ENCODE measurements at places on chromosomes 13 and 19.

- no peak for DNase-seq
These were observed 515 bp downstream of the UFM1 start for GRCh38 chr13:38350114-38350617.

DNA sequence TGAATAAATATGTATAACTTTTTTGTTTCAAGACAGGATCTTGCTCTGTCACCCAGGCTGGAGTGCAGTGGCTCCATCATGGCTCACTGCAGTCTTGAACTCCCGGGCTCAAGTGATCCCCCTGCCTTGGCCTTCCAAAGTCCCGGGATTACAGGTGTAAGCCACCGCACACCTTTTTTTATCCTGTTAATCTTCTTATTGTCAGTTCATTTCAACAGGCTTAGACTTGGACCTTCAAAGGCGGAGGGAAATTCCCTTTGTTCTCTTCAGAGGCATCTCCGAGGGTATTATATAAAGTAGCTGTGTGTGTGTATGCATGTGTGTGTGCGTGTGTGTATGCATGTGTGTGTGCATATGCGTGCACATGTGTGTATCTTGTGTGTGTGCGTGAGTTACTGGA is 35.0 kb downstream of the SUGP2 start:
- no peak for DNase-seq

DNA sequence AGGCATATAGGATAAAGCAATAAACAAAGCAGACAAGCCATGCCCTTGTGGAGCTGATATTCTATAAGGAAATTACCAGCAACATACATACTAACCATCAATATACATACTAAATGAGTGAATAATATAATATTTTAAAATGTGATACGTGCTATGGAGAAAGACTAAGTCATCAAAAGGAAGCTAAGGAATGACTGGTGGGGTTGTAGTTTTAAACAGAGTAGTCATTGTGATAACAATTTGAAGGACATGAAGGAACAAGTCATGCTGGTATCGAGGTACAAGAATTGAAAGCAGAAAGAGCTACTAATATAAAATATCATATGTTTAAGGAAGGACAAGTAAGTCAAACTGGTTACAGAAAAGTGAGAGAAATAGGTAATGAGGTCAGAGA is 894.9 kb upstream of the PCDH9 start:
- no peak for DNase-seq

GRCh38 chr13:113186061-113186900 is 22.2 kb downstream of the PCID2 start:
- DNase-seq: no peak

- DNase-seq: no peak
These were observed 1017.6 kb downstream of the PCDH9 start for GRCh38 chr13:66212511-66212910.

- peak; percentile 57 for DNase-seq
These were observed 1.1 kb downstream of the ZNF836 start for GRCh38 chr19:52170304-52170703.

DNA sequence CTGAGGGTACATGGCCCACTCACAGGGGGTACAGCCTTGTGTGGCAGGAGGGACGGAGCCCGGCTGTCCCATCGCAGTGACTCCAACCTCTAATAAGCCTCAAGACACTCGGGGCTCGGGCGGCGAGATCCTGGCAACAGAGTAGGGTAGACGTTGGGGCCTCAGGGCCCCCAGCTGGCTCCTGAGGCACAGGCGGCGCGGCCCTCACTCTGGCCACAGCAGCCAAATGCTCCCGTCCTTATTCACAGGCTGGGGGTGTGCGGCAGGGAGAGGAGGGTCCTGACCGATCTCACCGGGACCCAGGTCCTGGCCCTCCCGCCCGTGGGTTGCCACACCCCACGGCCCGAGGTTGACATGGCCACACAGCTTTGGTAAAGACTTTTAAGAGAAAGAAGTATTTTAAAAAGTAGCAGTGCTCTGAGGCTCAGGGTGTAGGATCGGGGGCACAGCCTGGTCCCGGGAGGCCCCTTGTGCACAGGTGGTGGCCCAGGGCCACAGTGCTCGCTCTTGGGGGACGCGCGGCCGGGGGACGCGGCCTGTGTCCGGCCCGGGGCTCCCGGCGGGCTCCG is 7.6 kb downstream of the SLC39A3 start:
- DNase-seq: no peak

- no peak for DNase-seq
These were observed 68.9 kb downstream of the FGF9 start for GRCh38 chr13:21739771-21740170.

DNA sequence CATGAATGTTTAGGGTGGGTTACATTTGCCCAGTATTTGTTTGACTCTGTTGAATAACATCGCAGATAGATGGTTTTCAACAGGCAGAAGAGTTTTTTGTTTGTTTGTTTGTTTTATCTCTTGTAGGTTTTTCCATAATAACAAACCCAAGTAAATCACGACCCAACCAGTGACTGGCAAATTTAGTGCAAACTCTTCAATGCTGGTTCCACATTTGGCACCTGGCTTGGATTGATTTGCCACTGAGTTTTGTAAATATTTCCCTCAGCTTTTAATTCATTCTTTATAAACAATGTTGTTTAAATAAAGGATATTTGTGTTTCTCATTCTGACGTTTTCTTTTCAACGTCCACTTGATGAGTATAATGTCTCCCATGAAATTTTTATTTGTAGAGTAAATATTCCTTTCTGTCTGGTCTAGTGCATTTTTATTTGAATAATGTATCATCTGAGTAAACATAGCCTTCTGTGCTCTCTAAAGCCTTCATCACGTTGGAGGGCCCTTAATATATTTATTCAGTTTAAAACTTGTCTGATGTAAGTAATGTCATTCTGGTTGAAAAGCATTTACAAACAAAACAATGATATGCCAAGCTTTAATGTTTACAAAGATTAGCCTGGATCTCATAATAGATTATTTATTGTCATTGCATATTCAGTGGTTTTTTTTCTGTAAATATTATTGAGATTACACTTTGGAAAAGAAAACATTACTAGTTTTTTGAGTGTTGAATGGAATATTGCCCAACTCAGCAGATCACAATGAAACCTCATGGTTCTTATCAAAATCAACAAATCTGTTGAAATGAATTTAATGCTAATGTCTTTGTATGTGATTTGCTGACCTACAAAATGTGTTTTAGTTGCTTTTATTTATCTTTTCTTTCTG is 90.4 kb upstream of the PEG3 start:
- no peak for DNase-seq

GRCh38 chr19:51742789-51743188 is 8.9 kb downstream of the FPR1 start:
- DNase-seq: no peak

- DNase-seq: no peak
These were observed 55.8 kb upstream of the KLF2 start for GRCh38 chr19:16268676-16269319.

DNA sequence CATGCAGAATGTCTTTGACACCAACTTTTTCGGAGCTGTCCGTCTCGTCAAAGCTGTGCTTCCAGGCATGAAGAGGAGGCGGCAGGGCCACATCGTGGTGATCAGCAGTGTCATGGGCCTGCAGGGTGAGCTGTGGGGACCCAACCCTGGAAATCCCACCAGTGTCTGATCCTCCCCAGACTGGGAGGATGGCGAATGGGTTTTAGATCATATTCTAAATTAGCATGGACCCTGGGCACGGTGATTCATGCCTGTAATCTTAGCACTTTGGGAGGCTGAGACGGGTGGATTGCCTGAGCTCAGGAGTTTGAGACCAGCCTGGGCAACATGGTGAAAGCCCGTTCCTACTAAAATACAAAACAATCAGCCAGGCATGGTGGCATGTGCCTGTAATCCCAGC is 5.5 kb downstream of the RDH8 start:
- no peak for DNase-seq

- peak; percentile 7 for DNase-seq
These were observed 16.0 kb downstream of the SPATA13 start for GRCh38 chr13:24176351-24177101.

- no peak for DNase-seq
These were observed 149.6 kb downstream of the UGGT2 start for GRCh38 chr13:95903569-95903968.

DNA sequence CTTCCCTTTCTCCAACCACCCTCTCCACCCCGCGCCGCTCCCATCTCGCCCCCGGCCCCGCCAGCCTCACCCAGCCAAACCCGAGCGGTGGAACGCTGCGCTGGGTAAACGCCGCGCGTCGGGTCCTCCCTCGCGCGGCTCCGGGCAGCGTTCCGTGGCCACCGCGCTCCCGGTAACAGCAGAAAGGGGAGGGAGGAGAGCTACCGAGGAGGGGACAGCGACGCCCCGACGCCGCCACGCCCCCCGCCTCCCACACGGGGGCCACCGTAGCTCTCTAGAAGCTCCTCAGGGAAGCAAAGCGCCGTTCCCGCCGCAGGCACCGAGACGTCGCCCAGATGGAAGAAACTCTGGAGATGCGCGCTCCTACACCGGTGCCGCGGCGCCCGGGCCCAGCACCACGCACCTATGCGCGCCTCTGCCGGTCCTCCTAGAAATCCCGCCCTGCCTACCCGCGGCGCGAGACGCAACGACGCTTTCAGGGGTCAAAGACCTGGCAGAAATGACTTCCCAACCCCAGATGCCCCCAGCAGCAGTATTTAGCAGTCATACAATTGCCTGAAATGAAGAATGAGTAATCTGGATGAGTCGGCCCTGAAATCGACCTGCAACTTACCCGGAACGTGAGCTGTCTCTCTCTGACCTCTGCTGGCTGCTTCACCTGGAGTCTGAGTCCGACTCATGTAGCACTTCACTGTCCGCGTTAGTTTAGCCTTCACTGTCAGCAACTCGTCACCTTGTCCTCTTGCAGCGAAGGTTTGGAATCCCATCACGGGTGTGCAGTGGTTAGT is at the start of gene RUBCNL:
TSS of gene RUBCNL (minus strand) at position 189 of the 788 bp plus-strand sequence. CDS start 14,777 bp downstream, outside the sequence.
- DNase-seq: peak; percentile 85

DNA sequence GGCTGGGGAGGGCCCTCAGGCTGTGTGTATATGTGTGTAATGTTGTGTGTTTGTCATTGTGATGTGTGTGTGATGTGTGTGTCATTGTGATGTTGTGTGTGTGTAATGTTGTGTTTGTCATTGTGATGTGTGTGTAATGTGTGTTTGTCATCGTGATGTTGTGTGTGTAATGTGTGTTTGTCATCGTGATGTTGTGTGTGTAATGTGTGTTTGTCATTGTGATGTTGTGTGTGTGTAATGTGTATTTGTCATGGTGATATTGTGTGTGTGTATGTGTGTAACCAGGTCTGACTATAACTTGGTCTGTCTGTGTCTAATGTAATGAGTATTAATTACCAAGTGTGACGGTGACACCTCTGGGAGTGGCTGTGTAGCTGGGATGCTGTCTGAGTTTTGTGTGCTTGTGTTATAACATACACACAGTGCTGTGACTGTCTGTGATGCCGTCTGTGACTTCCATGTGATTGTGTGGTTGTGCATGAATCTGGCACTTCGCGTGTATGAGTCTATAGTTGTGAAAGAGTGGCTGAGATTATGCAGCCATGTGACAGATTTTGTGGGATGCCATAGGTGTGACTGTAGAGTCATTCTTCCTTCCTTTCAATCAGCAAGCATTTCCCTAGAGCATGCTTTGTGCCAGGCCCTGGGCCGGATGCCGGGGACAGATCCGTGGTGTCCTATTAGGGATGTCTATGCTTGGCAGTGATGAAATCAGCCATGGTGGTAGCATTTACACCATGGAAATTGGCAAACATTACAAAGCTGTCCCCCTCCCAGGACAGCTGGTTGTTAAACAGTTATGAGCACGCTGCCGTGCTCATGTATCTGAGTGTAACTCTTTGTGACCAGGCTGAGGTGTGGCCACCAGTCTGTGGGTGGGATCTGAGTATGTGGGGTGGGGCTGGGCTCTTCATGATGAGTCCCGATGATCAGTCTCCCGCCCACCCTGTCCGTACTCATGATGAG is 6.4 kb downstream of the TNFSF14 start:
- no peak for DNase-seq

DNA sequence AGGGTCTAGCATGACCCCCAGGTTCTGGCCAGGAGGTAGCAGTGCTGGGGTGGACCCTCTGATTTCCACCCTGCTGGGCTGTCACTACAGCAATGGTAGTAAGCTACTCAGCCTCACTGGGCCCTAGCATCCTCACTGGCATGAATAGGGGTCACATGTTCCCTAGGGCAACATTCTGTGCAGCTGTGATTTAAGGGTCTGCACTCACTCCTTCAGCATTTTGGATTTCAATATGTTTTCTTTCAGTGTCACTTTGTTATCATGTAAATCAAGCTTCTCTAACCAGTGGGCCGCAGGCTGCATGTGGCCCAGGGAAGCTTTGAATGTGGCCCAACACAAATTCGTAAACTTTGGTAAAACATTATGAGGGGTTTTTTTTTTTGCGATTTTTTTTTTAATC is 57.8 kb downstream of the SPATA13 start:
- no peak for DNase-seq

- DNase-seq: no peak
These were observed 99.9 kb upstream of the IPO5 start for GRCh38 chr13:97853550-97853949.

- peak; percentile 38 for DNase-seq
These were observed 2.8 kb downstream of the MADCAM1 start for GRCh38 chr19:498977-499623.

GRCh38 chr13:44243198-44243857 is 130.3 kb upstream of the SERP2 start:
- DNase-seq: peak; percentile 92

DNA sequence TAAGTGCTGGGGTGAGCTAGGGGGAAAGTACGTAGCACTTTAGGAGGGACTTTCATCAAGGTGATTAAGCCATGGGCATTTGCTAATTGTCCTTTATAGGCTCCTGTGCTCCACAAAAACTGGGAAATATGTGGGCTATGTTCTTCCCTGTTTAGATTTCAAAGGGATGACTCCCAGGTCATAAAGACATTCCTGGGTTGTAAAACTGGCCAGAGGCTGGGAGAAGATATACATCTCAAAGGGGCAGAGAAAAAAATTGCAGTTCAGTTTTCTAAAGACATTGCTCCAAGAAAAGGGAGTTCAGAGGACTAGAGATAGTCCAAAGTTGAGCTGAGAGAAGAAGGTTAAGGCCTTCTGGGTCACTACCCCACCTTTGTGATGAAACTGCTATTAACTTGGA is 204.8 kb downstream of the MYO16 start:
- DNase-seq: no peak

- no peak for DNase-seq
These were observed 29.7 kb downstream of the MLLT1 start for GRCh38 chr19:6250024-6250615.

- no peak for DNase-seq
These were observed 36.2 kb downstream of the METTL21C start for GRCh38 chr13:102658660-102659059.

- DNase-seq: no peak
These were observed 461.8 kb downstream of the SUCLA2 start for GRCh38 chr13:47539317-47539716.
